ENCODE measurements at places on chromosomes 6 and 20.
A peak's percentile ranks its signal among the peaks of the same experiment; 100 is the strongest.

DNA sequence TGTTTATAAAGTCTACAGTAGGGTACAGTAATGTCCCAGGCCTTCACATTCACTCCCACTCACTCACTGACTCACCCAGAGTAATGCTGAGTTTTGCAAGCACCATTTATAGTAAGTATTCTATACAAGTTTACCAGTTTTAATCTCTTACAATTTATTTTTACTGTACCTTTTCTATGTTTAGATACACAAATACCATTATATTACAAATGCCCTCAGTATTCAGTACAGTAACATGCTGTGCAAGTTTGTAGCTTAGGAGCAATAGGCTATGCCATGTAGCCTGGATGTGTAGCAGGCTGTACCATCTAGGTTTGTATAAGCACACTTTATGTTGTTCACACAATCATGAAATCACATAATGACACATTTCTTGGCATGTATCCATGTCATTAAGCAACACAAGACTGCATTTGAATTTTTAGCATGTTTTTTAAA is 673.6 kb downstream of the CD109 start:
- no peak for DNase-seq

DNA sequence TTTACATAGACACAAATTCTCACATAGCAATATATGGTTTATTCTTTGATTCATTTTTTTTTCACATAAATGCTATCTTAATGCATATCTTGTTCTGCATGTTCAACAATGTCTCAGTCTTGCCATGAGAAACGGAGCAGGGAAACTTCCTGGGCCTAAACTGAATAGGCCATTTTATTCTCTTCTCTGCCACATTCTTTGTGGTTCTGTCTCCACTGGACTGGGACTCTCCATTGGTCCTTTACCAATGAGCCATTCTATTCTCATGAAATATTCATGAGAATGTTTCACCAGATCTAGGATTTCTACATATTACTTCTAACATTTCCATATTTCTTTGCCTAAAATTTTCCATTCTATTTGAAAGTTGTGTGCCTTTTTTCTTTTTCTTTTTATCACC is 42.8 kb downstream of the LAMA2 start:
- no peak for DNase-seq

DNA sequence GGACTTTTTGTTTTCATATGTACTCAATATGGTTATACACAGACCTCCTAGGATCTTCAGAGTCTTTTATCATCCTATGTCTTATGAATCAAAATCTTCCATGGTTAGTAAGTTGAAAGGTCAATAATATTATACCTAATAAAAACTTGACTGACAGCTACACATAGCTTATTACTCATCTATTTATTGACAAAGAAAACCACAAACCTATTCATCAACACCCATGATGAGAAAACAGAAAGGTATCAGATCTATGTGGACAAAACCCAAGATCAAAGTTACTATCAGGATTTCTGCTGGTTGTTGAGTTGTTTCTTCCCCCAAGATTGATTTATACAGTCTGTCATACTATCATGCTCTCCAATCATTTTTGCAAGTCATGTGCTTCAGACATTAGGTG is 460.1 kb upstream of the MANEA start:
- DNase-seq, result no peak

DNA sequence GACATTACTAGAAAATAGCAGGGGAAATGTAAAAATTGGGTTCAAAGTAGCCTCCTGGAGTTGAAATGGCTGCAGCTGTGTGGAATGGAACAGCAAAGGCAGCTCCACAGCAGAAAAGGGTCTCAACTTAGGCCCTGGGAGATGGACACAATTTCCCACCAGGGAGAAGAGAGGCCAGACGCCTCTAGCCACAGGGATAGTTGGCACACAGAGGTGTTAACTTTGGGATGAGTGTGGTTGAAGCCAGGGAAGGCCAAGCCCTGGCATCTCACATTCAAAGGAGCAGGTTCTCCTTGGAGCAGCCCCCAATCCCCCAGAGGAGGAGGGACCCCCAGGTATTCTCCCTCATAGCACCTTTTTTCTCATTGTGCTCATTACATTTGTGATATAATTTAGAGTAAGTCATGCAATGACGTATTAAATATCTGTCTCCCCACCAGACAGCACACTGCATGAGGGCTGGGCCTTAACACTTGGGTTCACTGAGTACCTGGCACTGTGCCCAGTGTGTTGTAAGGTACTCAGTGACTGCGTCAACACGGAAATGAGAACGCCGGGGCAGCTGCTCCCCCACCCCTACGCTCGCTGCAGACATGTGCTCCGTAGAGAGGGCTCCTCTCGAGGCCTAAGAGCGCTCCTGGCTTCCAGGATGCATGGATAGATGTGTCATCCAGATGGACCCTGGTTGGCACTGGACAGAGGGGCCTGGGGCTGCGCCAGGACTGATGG is 76.0 kb upstream of the CD93 start:
- DNase-seq, result peak; percentile 82

DNA sequence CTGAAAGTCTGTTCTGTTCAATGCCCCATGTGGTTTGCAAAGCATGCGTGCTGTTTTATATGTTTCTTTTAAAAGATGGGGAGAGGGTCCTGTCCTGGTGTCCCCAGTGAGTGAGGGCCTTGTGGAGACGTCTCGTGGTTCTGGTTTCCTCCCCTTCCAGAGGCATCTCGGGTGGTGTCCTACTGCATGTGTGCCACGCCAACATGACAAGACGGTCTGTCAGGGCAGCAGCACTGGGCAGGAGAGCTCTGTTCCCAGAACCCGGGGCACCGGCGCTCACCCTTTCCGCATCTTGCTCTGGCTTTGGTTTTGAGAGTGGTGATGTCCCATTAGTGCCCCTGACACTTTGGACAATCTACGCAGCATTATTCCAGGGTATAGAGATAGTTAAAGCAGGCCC is 275.6 kb downstream of the CDH4 start:
- no peak for DNase-seq

DNA sequence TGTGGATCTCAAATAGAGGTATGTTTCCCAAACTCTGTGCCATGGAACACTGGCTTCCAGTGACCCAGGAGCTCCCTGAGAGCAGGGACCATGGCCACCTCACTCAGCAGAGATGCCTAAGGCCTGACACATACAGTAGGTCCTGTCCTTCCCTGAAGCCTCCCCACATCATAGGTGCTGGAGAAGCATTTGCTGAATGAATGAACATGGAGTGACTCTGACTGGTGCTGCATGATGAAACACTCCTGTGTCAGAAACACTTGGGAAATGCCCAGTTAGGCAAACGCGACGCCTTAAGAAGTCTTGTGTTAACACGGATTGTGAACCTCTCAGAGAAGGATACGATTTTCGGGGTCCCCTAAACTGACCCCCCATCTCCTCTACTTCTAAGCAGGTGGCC is 14.3 kb downstream of the SLA2 start:
- no peak for DNase-seq

DNA sequence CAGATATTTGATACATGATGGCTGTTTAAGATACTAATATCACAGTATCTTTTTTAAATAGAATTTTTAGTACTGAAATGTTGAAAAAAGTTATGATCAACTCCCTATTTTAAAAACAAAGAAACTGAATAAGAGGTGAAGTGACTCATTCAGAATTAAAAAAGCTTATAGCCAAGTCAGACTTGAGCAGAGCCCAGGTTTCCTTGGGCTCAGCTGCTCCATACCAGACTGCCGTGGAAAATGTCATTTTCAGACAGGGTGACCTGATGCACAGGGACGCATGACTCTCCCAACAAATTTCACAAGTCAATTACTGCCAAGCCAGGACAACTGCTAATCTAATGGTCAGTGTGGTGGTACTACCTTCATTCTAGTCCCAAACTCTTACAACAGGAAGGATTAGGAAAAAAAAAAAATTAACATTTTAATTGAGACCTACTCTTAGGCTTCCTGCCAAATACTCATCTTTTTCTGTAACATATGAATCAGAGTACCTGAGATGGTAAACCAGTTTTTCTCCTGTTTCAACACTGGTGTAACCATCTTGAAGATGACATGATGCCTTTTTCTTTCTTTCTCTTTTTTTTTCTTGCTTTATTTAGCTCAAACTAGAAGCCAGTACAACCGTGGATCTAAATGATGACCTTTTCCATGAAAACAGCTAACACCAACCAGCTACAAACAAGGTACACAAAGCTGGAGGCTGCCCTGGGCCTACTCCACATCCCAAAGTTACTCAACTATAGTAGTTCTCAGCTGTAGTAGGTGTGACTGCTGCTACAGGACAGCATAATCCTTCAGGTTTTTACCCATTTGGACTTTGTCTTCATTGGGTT is 30.5 kb downstream of the SLC22A23 start:
- no peak for DNase-seq

DNA sequence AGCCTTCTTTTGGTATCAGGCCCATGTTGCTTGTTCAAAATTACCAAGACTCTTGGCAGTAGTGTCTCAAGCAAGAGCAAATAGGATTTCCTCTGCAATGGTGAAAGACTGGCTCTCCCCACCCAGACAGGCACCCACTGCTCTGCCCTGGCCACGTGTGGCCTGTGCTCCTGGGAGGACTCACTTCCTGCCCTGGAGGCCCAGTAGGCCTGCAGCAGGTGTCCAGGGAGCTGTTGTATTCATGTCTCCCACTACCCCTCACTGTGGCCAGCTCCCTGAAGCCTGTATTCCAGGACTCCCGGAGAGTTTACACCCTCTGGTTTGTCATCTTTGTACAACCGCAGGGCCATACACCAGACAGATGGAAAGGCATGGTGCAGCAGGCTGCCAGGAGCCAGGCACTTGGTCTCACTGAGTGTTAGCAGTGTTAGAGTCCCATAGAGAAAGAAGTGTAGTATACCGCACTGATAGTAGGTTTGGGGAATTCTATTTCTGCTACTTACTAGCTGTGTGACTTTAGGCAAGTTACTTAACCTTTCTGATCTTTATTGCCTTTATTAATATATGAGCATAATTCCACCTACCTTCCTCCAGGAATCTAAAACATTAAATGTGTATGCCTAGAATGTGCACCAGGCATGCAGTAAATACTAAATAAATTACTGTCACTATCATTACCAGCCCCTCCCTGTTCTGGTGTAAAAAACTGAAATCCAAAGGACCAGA is 159.7 kb downstream of the TMEM242 start:
- DNase-seq, result no peak

GRCh38 chr6:143539734-143540133 is 28.2 kb upstream of the FUCA2 start:
- no peak for DNase-seq

- DNase-seq, result no peak
These were observed 4.8 kb upstream of the DUSP22 start for GRCh38 chr6:287489-287860.

DNA sequence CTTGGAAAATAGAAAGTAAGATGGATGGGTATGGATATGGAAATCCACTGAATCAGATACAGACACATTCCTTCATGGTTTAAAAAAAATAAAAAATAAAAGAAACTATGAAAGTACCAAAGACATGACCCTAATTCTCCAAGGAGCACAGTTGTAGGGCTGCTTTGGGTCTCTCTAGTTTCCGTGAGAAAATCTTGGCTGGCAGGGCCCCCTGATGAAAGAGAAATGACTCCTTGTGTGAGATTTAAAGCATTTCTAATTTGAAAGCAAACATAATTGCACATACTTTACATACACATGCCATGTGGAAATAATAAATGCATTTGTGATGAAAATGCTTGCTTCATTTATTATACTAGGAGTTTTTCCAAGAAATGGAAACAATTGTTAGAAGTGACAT is 593.9 kb upstream of the BTBD3 start:
- no peak for DNase-seq

Measured in CD4-positive, alpha-beta T cell treated with Interleukin-15 for 1 hour (primary cell).